H9 (cell line): ENCODE measurements at places on chromosomes 7 and 10. TPM values are rescaled to one million over a fixed set of nuclear protein-coding genes. Genes with fewer than 3 reads are reported as not detected.

Gene WDFY4
- total RNA-seq = not detected in 2 replicates

Gene SLC13A1
- total RNA-seq = not detected in 2 replicates

Gene ASNS
- total RNA-seq = 85.1 and 95.1 TPM in 2 replicates

Gene SPDYE16
- not detected in 2 replicates for total RNA-seq

Gene FAM25C
- total RNA-seq = not detected in 2 replicates
